GM20000 (cell line): ENCODE measurements at places on chromosomes 7 and 10.

- no peak for DNase-seq
Observed at GRCh38 chr7:103929901-103930311, 59.6 kb downstream of the RELN start.

DNA sequence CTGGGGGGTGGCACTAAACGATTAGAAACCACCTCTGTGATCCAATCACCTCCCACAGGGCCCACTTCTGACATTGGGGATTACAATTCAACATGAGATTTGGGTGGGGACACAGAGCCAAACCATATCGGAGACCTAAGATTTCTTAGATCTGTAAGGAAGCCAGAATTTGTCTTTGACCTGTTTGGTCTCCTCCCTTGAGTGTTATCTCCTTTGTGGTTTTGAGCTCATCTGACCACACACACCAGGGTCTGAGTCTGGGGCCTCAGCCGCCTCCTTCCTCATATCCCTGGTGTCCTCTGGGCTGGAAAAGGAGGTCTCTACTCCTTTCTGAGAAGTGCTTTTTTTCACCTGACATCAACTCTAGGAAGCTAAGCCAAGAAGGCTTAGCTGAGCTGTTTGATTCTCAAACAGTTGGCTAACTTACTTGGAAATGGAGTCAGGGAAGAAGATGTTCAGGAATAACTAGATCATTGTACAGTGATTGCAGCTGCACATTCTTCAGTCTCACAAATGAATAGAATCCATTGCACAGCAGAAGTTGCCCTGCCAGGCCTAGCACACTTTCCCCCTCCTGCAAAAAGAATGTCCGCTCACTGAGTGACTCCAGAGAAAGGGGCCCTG, 167.4 kb downstream of the ARHGAP21 start:
- no peak for DNase-seq

DNA sequence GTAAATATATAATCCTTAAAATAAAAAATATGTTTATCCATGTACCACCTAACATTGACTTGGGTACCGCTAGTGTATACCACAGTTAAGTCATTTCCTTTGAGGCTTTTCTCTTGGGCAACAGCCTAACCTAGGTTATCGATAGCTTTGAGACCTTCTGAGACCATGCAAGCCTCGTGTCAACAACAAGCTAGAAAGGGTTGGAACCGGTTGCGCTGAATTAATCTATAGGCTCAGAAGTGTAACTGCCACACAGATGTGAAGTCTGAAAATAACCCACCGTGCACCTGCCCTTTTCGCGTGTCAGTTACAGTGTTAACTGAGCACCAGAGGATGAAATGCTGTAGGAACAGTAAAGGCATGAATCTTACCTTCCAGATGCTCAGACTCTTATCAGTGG, 59.8 kb downstream of the ARID5B start:
- no peak for DNase-seq

DNA sequence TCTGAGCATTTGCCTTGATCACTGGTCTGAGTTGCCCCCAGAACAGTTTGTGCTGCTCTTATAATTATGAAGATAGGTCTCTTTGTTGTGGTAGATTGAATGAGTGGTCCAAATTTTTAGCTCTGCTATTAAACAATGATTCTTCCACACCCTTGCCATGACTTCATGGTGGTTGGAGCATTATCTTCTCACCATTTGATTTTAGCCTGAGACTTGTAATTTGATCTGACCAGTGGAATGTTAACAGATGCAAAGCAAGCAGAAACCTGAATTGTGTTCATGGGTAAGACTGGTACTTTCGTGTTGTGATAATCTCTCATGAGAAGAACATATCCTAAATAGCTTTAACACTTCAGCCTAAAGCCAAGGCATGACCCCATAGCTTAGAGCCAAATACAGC, 139.1 kb downstream of the TFPI2 start:
- no peak for DNase-seq

GRCh38 chr10:43110338-43111071, 27.7 kb upstream of the CSGALNACT2 start:
- DNase-seq = no peak

GRCh38 chr7:30911561-30911969, at the start of gene AQP1:
TSS of gene AQP1 (plus strand) at chr7:30911853. CDS start at chr7:30911910, 57 bp downstream.
- DNase-seq = no peak
